Hepatic stellate cell (primary cell): ENCODE measurements at places on chromosomes 5 and 9.

DNA sequence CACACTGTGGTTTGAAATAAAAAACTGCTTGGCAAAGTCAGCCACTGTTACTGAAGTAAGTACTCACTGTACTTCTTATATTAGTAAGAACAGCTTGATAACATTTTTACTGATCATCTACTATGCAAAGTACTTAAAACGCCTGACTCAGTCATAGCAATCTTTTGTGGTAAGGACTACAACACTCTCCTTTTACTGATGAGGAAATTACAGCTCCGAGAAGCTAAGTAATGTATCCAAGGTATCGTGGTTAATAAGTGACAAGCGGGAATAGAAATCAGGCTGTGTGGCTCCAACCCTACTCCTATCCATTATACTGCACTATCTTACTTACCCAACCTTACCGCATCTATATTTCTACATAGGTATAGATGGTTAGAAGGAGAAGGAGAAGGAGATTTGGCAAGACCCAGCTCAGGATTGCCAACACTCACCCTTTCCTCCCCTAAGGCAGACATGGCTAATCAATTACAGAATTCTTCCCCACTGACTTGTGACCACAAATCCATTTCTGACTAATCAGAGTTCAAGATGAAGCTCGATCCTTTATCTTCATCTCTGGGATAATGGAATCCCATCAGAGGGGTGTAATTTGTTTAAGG lies 281.4 kb downstream of the SPOCK1 start:
- DNase-seq, result no peak

DNA sequence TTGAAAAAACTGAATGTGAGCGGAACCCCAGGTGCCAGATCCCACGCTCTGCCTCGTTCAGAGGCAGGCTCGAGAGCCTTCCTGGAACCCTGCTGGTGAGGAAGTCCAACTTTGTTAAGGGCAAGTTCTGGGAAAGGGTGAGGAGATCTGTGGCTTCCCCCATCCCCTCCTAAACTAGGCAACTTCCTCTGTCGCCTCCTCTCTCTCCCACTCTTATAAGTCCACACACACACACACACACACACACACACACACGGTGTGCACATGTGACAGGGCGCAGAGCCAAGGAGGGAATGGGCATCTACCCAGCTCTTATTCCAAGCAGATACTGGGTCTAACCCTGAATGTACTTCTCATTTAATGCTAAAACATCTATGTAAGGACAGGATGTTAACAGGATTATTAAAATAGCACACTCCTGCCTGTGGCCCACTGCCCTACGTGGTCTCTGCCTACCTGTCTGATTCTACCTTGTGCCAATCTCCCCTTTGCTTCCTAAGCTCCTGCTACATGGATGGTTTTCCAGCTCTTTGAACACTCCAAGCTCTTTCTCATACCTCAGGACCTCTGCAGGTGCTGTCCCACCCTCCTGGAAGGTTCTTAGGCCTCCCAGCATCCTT lies 72.4 kb upstream of the FBXW11 start:
- DNase-seq, result no peak

DNA sequence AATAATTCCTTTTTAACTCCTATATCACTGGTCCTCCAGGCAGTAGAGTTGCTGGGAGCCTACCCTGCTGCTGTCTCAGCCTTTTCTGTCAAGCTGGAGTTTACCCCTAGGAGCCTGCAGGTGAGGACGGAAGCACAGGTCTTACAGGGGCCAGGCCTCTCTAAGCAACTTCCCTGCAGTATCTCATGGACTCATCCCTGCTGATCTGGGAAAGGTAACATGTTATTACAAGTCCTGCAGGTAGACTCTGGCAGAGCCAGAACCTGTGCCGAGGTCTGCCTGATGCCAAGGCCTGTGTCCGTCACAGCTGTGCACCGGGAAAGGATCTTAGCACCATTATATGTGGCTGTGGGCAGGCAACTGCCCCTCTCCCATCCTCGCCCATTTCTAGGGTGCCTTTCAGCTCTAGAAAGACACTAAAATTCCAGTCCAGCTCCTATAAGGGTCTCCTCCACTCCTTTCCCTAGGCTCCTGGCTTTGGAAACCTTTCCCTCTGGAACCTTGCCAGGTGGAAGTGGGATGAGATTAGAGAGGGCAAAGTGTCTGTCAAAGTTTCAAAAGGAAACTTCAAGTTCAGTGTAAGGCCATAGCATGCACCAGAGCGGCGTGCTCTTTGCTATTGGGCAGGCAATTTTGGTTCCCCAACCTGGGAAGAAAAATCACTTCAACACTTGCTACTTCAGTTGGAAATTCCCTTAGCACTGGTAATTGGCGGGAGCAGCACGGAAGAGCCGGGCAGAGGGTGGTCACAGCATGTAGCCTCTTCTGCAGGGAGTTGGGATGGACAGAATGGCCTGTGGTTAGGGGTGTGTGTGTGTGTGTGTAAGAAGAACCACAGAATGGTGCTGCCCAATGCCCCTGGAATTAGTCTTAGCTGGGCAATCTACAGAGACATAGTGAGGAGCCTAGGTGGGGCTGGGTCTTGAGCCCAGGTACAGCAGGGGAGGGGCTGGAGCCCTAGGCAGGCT lies 17.5 kb downstream of the TMEM171 start:
- no peak for DNase-seq

GRCh38 chr5:36363101-36363500 lies 61.4 kb upstream of the RANBP3L start:
- DNase-seq, result peak; percentile 31

GRCh38 chr9:9214066-9214465 lies 1398.7 kb downstream of the PTPRD start:
- DNase-seq, result no peak

GRCh38 chr5:7930011-7930410 lies 61.1 kb downstream of the MTRR start:
- no peak for DNase-seq

DNA sequence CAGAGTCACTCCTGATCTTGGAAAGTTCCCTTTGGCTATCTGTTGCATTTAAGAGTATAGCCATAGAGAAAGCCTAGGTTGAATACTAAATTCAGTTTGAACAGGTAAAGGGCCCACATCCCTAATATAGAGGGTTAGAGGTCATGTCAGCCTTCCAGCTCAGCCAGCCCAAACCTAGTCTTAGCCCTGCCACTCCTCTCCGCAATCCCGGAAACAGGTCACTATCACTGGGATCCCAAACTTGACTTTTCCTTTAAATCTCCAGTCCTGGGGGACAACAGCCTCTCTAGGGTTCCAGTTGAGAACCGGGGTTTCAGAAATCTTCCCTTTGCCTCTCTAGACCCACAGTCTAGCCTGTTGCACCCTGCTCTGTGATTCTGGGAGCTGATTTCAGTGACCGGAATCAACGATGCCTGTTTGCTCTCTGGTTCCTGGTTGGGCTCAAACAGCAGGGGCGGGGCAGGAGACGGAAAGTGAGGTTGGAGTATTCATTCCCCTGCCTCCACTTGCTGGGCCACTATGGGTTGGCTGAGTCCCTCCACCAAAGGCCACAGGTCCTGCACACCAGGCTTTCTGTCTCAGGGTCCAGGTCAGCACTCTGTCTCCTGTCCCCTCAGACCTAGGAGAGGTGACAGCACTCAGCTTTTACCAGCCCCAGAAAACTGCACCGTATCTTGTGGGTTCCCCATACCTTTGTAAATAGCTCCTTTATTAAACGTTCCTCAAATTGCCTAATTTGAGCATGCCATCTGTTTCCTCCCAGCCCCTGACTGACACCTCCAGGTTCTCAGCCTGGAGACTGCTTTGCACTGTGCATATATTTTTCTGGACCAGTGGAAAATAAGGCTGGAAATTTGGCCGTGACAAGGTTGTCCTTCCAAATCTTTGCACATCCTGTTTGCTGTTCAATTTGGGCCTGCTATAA lies 23.8 kb upstream of the CPEB4 start:
- no peak for DNase-seq

GRCh38 chr5:127935398-127935797 lies 148.2 kb upstream of the SLC12A2 start:
- no peak for DNase-seq

DNA sequence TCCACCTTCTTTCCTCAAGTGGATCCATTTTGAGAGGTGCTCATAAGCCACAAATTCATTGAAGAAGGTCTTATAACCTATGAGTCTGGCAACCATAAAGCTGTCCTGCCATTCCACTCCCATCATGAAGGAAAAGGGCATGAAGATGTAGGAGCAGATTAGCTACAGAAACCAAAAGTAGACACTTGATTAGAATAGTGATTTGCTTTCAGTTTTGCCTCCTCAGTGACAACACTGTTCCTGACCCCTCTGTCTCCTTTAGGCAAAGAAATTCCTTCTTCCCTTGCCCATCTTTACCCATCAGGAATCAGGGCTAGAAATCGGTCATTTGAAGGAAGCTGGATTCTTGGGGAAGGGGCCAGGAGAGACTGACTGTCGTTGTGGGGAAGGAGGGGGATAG lies 55.2 kb downstream of the SLC28A3 start:
- no peak for DNase-seq

GRCh38 chr9:93290495-93291434 lies 106.8 kb downstream of the WNK2 start:
- DNase-seq, result no peak

GRCh38 chr5:18354828-18355227 lies 720.6 kb downstream of the TAF11L14 start:
- no peak for DNase-seq

- DNase-seq, result no peak
Measured at GRCh38 chr9:8395022-8395421, 595.4 kb upstream of the DMAC1 start.

DNA sequence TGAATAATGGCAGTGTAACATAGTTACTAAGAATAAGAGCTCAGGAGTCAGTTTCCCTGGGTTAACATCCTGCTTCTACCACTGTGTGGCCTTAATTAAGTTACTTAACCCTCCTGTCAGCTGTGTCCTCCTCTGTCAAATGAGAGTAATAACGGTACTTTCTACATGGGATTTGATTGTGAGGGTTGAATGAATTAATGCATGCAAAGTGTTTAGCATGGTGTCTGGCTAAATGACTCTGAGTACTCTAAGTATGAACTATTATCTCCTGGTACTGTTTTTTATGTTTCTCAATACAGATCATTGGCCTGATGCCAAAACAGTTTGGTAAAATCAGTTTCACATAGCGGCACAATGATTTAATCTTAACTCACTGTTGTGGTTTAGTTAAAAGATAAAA lies 19.6 kb downstream of the ZNF131 start:
- no peak for DNase-seq

DNA sequence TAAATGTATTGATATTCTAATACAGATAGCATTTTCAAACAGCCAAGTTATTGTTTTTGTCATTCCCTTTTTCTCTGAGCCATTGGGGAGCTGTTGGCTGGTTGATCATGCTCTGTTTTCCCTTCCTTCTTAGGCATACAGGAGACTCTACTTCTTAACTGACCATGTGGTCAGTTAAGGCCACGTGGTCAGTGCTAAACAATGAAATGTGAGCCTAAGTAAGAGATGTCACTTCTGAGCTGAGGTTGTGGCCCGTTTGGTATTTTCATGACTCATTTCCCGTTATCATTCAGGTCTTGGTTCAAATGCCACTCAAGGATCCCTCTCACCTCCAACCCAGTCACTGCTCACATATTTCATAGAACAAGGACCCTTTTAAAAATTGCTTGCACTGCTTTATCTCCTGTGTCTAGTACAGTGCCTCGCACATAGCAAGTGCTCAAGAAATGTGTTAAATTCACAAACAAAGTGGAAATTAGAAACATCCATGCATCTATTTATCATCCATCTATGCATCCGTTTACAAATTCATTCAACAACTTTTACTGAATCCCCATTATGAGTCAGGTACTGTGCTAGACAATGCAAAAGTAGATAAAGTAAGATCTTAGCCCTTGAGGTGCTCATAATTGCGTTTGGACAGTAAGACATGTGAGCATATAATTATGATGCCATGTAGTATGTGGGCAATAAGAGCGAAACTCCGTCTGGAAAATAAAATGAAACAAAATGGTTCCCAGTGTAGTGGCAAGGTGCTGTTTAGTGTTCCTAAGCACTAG lies 50.7 kb downstream of the ARRDC3 start:
- peak; percentile 21 for DNase-seq

- DNase-seq, result peak; percentile 34
Measured at GRCh38 chr5:145681686-145682085, 153.5 kb downstream of the PRELID2 start.

GRCh38 chr9:2015581-2016407 lies 647 bp downstream of the SMARCA2 start:
- DNase-seq, result peak; percentile 43

DNA sequence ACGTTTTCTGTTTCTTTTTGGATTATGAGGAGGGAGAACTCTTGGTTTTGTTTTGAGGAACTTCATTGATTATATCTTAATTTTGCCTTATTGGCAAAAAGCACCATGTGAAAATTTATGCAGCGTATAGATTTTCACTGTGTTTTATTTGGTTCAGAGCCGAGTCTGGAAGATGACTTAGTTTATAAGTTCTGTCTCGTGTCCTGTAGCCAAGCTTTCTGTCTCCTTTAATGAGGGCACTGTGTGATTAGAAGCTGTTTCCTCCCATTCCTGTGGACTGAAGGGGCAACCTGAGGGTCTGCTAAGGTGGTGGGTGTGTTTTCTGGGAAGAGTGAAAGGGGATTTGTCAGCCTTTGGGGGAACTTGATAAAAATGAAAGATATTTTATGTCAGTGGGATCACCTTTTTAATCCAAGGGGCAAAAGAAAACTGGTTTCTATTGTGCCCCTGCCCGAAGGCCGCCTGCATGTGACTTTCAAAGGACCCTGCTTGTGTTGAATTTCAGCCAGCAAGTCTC lies 262.1 kb downstream of the FANCC start:
- no peak for DNase-seq

- no peak for DNase-seq
Measured at GRCh38 chr5:58731641-58732040, 148.8 kb downstream of the RAB3C start.

DNA sequence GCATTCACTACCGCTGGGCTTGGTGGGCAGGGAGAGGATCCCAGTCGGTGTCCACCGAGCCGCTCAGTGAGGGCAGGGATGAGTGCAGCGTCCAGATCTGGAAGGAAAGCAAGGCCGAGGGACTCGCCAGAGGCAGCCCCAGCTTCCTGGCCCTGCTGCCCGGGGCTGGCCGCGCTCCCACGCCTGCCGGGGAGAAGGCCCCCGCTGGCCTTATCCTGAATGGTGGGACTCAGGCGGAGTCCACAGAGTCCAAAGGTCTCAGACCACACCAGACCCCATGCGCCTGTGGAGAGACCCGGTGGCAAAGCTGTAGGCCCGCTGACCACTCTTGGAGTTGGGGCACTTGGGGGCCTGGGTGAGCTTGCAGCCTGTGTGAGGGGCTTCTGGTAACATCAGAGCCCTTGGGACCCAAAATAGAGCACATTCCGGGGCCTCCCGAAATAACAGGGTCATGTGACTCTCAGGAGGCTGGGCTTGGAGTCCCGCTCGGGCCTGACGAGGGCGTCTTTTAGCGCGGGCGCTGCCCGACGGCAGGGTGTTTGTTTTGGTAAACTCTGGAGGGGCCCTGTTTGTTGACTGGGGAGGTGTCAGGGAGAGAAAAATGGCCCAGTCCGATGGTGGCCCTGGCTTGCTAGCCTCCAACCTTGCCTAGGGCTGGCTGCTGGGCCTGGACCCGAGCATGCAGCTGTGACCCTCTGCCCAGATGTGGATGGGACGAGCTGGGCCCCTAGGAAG lies 2.8 kb downstream of the RXRA start:
- DNase-seq, result peak; percentile 66

- no peak for DNase-seq
Measured at GRCh38 chr9:133304477-133305377, 29.7 kb upstream of the ABO start.
